NCI-H1048 (cell line): ENCODE measurements at places on chromosomes 3 and 15.

- DNase-seq: no peak
Measured at GRCh38 chr3:129656659-129657247, 50.3 kb upstream of the PLXND1 start.

DNA sequence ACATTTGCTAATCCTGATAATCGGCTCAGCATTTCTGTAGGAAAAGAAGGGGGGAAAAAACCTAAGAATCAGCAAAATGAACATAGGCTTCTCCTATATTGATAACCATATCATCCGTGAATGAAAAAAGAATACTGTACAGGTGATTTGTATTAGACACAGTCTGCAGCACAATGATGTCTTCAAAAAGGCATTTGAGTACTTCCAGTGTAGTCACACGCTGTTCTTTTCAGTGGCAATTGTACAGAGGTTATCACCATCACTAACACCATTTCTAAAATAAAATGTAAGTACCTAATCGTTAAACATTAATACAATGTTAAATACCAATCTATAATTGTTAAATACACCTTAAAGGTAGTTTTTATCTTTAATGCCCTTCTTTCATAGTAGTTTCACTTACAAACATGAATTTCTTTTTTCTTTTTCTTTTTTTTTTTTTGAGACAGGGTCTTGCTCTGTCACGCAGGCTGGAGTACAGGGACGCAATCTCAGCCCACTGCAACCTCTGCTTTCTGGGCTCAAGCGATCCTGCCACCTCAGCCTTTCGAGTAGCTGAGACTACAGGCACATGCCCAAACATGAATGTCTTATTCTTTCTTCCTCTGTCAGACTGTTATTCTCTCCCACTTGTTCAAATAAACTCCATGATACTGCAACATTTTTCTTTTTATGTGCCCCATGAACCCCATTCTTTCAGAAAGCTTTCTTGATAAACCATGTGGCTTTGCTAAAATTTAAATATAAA, 18.4 kb downstream of the GOLGB1 start:
- no peak for DNase-seq

DNA sequence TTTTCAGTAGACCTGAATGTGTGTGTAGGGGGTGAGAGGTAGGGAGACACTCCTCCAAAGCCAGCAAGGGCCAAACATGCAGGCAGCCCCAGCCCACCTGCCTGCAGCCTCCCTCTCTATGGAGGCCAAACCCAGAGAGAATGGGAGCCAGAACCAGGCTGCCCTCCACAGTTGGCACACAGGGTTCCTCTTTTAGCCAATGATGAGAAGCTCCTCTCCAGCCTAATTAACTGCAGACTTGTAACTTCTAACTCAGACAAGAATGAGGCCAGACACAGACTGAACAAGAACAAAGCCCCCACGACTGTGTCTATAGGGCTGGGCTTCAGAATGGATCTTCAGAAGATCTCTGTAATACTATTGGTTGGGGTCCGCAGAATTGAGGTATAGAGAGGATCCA, 12.3 kb upstream of the TLE3 start:
- DNase-seq: no peak

DNA sequence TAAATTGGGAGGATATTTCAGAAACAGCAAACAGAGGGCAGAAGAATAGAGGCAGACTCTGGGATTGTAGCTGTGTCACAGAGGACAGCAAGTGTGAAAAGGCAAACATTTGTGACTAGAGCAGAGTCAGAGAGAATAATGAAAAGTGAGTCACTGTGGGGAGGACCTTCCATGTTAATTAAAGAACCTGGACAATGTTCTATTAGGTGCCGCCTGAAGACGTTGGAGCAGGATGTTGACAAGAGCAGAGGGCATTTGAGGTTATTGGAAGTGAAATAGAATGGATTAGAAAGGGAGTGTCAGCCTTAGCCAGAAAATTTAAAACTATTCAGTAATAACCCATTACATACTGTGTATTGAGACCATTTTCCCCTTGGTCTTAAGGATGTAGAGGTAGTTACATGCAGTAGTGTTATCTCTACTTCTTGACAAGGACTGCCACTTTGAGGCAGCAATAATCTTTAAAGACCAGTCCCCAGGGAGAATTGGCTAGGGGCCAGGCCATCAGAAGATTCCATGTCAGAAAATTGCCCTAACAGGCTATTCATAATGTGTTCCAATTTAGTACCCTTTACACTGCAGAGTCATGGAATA, 5.8 kb downstream of the ACKR2 start:
- no peak for DNase-seq

DNA sequence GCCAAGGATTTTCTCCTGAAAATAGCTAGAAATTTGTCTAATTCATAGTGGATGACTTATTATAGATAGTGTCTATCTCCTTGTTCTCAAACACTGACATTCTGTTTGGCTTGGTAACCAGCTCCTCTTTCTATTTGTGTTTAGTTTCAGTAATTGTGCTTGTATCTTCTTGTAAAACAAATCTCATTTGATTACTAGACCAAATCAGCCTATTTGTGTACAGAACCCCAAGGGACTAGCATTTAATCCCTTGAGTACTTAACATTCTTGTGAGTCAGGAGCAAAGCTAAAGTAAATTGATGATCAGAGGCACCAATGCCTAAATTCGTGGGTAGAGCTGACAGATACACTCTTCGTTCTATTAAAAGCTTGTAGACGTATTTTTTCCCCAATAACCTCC, 306.5 kb upstream of the SLITRK3 start:
- DNase-seq: no peak

GRCh38 chr3:14425581-14426304, 23.3 kb downstream of the SLC6A6 start:
- no peak for DNase-seq

DNA sequence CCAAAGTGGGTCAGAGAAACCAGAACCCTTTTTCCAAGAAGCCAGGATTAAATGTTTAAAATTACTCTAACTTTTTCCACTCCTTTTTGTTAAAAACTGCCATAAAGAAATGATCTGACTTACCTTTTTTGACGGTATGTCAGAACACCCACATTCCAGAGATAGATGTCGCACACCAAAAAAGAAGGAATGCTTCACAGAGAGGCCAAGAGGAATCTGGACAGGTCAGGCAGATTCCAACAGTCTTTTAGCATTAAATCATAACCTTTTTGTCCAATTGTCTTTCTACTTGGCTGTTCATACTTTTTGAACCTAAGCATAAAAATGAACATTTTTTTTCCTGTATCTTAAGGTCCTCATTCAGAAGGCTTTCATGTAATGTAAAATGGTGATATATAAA, 846.9 kb downstream of the NSUN3 start:
- DNase-seq: no peak

- DNase-seq: no peak
Measured at GRCh38 chr15:33111041-33111451, 83.5 kb downstream of the FMN1 start.

- DNase-seq: no peak
Measured at GRCh38 chr15:45089712-45090373, 24.1 kb downstream of the DUOX2 start.
